ENCODE measurements at places on chromosomes 7 and 10. TPM values are rescaled to one million over a fixed set of nuclear protein-coding genes. Genes with fewer than 3 reads are reported as not detected.

The HOXA2 gene
- total RNA-seq, result 1.8 TPM

The GRM3 gene
- not detected for total RNA-seq

The GHRHR gene
- total RNA-seq, result not detected

The PDSS1 gene
- total RNA-seq, result 16.8 TPM

The TRPV5 gene
- total RNA-seq, result not detected

The HTR5A gene
- not detected for total RNA-seq

The COL28A1 gene
- 0.26 TPM for total RNA-seq

DNA sequence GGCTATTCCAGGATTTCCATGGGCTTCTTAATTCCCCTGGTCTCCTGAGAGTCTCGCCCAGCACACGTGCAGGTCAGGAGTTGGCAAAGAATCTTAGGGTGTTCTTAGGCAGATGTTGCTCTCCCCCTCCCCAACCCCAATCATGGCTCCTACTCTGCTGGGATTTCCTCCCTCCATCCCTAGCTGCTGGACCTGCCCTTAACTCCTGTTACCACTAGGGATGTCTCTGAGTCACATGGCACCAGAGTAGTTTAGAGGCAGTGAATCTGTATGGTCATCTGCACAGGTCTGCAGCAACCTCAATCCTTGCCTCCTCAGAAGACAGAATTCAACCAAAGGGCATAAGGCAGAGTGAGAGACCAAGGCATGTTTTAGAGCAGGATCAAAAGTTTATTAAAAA lies 51.8 kb upstream of the CHST3 start:
- peak; percentile 13 for DNase-seq

DNA sequence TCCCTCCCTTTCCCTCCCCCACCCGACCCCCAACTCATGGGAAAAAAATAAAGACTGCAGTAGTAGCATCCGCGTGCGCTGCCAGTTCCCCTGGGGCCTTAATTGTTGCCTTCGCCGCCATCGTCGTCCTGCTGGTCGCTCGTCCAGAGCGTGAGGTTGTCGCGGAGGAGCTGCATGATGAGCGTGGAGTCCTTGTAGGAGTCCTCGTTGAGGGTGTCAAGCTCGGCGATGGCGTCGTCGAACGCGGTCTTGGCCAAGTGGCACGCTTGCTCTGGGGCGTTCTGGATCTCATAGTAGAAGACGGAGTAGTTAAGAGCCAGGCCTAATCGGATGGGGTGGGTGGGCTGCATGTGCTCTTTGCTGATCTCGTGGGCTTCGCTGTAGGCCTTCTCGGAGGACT lies 27.0 kb downstream of the HSPB1 start:
- DNase-seq, result no peak

- no peak for DNase-seq
These were observed 50.9 kb downstream of the CUX1 start for GRCh38 chr7:101868191-101868950.

GRCh38 chr10:36182179-36182566 lies 540.1 kb upstream of the FZD8 start:
- no peak for DNase-seq

DNA sequence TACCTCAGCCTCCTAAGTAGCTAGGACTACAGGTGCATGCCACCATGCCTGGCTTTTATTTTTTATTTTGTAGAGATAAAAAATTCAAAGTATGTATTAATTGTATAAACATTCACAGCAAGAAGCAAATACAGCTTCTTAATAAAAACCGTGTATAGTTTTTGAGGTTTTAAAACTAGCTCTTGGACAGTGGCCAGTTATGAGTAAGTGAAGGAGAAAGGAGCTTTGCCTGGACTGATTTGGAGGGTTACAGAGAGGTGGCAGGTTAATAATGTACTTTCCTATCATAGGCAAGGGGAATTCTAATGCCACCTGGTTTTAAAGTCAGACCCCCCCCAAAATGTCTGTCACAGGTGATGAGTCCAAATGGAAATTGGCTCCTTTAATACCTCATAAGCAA lies 43.4 kb downstream of the ZNRF2 start:
- DNase-seq, result peak; percentile 78

GRCh38 chr10:60446070-60446833 lies 56.6 kb upstream of the ANK3 start:
- peak; percentile 65 for DNase-seq

GRCh38 chr7:114533131-114533530 lies 118.5 kb downstream of the FOXP2 start:
- no peak for DNase-seq

DNA sequence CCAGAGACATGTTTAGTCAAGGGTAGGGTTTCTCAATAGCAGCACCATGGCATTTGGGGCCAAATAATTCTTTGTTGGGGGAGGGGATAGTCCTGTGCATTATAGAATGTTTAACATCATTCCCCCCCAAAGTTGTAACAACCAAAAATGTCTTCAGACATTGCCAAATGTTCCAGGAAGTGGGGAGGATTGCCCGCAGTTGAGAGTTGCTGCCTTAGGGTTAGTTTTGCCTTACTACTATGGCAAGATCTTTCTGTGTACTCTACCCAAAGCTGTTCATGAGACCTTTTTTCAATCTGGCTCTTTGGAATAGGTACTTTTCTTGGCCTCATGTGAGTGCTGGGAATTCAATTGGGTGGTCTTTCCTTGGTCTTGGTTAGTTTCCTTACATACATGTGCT lies 34.1 kb downstream of the SAMD8 start:
- no peak for DNase-seq

DNA sequence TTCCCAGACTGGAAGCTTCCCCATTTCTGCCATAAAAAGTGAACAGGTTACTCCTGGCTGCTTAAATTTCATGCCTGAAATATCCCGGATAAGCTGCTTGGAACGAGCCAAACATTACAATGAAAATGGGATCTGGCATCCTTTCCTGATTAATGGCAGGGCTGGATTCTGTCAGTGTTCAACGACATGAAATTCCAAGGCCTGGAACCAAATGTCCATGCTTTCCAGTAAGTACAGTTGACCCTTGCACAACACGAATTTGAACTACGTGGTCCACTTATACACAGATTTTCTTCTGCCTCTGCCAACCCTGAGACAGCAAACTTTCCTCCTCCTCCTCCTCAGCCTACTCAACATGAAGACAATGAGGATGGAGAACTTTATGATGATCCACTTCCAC lies 65.4 kb downstream of the SGMS1 start:
- no peak for DNase-seq

DNA sequence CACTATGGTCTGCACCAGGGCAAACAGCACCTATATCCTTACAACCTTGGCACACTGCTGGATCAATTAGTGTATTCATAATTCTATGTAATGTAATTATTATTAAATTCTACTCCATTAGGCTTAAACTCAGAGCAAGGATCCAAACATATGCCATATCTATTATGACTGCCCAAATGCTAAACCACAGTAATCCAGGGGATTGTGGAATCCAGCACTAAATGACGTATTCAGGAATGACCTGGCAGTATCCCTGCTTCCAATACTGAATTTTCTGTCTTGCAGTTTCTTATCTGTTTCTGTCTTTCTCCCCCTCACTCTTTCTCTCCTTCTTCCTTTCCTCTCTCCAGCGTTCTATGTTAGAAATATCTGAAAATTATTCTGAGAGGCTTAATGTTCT lies 16.5 kb upstream of the UBE2D1 start:
- no peak for DNase-seq

GRCh38 chr10:16964576-16965343 lies 147.5 kb upstream of the RSU1 start:
- no peak for DNase-seq

- DNase-seq, result no peak
These were observed 85.2 kb downstream of the VTI1A start for GRCh38 chr10:112532189-112532588.

- no peak for DNase-seq
These were observed 130.1 kb downstream of the RGS10 start for GRCh38 chr10:119412244-119413092.

- DNase-seq, result no peak
These were observed 41.9 kb downstream of the MKI67 start for GRCh38 chr10:128084364-128084763.

DNA sequence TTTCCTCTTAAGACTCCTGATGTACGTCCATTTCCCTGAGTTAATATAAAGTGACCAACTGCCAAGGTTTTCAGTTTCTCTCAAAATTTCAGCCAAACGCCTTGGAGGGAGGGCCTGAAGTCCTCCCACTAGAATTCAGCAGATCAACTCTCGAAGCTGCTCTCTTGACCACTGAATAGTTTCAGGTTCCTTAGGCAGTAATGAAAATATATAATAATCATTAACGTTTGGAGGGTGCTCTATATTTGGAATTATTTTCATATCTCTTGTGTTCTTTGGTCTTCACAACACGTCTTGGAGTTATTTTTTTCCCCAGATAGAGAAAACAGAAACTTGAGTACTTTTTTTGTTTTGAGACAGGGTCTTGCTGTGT lies 123.6 kb upstream of the SFMBT2 start:
- DNase-seq, result no peak

DNA sequence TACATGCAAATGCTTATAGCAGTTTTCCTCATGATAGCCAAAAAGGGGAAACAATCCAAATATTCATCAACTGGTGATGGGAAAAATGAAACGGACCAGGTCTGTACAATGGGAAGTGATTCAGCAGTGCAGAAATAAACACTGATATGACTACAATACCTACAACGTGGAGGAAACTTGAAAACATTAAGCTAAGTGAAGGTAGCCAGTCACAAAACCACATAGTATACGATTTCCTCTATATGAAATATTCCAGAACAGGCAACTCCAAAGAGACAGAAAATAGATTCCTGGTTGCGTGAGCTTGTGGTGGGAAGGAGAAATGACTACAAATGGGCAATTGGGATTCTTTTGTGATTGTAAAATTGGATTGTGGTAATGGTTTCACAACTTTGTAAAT lies 263.1 kb upstream of the PITRM1 start:
- DNase-seq, result peak; percentile 2

DNA sequence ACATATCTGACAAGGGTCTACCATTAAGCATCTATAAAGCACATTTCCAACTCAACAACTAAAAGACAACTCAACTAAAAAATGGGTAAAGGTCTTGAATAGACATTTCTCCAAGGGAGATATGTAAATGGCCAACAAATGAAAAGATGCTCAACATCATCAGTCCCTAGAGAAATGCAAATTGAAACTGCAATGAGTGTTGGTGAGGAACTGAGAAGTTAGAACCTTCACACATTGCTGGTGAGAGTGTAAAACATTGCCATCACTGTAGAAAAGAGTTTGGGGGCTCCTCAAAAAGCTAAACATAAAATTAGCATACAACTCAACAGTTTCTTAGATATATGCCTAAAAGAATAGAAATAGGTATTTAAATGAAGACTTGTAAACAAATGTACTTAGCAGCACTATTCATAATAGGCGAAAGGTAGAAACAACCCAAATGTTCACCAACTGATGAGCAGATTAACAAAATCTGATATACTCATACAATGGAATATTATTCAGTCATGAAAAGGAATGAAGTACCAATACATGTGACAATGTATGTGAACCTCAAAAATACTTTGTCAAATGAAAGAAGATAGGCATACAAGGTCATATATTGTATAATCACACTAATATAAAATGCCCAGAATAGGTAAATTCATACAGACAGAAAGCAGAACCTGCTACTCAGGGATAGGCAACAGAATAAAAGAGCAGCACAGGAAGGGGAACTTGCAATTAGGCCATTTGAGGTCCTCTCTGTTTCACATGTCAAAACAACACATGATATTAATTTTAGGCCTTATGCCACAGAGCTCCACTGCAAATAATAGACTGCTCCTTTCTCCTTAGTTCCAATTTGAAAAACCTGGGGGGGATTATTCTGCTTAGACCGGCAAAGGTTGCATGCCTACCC lies 10.6 kb upstream of the LRRC72 start:
- DNase-seq, result no peak

DNA sequence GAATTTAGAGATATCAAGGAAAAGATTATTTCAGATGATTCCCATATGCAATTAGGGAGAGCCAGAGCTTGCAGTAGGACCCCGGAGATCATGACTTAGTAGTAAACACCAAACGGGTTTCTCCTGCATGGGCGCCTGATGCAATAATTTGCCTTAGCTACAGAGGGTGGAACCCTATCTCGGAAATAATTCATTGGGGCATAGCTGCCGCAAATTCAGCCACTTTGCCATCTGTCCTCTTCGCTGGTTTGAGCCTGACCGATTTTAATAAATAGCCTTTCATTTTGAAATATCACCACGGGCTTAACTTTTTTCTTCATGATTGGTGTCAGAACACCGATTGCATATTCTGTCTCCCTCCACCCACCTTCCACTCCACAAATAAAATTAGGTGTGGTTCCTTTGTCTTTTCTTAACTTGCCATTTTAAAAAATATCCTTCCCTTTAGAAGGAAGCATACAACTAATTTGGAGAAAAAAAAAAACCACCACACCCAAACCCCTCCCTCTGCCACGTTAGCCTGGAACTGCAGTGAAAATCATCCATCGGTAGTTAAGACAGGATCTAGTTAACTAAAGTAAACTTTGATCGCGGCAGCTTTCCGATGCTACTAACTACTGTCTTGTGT lies 1.4 kb downstream of the GARS1 start:
- peak; percentile 36 for DNase-seq

DNA sequence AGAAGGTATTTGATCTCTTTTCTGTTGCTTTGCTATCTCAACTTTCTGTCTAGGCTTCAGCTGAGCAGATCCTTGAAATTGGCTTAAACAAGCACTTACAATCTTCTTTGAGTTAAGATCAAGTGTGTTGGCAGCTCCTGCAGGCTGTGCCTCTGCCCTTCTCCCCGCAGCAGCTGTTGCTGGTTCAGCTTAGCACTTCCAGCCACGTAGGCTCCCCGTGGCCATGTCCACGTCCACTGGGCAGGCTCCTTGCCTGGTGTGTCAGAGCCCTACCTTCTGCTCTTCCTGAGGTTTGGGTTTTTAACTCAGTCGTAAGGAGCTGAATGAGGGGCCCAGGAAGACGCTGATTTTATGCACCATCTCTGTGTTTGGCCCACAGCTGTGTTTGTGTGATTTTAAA lies 47.2 kb downstream of the CAMK1D start:
- no peak for DNase-seq

DNA sequence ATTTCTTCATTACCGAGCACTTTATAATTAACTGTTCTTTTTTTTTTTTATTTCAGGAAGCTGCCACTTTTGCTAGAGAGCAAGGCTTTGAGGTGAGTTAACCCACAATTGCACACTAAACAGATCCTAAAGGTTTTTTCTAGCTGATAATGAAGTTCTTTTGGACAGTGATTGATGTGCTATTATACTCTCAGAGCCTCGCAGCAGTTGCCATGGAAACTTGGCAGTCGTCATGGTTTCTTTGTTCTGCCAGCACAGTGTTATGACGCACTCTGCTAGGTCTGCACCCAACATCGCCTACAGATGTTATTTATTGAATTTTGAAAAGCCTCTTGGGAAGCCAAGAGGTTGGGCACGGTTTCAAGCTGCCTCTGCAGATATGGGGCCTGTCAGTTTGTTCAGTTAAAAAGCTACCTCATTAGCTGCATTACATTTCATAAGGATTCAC lies 237.2 kb upstream of the KAT6B start:
- peak; percentile 73 for DNase-seq

- DNase-seq, result no peak
These were observed 70.9 kb downstream of the CDK1 start for GRCh38 chr10:60849217-60849616.

Measured in PC-3 (cell line).